ENCODE measurements at places on chromosomes 11 and 22.

DNA sequence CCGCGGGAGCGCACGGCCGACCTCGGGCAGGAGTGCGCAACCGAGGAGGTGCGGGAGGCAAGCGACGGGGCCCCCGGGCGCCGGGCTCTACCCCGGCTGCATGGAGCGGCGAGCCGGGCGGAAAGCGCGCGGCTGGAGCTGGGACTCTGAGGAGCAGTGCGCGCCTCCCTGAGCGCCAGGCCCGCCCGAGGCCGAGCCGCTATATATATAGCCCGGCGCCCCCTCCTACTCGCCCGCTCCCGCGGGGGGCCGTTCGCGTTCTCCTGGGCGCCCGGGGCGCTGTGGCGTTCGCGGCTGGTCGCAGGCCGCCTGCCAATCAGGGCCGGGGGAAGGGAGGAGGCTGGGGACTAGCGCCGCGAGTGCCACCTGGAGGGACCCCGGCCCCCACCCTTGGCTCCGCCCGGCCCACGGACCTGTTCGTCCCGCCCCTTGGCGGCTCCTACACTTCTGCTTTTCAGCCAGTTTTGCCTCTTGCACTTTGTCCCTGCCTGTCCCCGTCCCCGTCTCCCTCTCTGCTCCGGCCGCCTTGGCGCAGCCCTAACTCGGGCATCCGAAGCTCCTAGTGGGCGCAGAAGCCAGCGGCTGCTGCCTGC, at the start of gene FGF4:
TSS of gene FGF4 (minus strand) at position 179 of the 593 bp plus-strand sequence. CDS start 257 bp downstream, outside the sequence.
- no peak for DNase-seq

GRCh38 chr11:8831861-8832260, 79.1 kb upstream of the AKIP1 start:
- no peak for DNase-seq

GRCh38 chr11:100667449-100667848, 19.6 kb upstream of the ARHGAP42 start:
- no peak for DNase-seq

GRCh38 chr11:25992294-25992693, 339.6 kb upstream of the ANO3 start:
- DNase-seq = no peak

- no peak for DNase-seq
These were observed 38.1 kb upstream of the SWAP70 start for GRCh38 chr11:9625728-9626127.

DNA sequence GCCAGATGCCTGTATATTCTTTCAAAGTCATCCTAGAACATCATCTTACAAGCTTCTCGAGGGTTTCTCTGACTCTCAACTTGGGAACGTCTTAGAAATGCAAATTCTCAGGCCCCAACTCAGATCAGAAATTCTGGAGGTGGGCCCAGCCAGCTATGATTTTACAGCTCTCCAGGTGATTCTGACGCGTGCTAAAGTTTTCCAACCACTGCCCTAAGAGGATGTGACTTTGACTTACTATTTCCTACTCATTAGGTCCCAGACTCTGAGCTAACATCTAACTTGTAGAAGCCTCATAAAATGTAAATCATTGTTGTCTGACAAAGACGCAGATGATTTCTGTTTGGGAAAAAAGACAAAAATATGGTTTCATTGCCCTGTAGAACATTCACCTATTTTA, 61.1 kb downstream of the IRAG1 start:
- DNase-seq = no peak
